Activated naive CD8-positive, alpha-beta T cell treated with anti-CD3 and anti-CD28 coated beads, Interleukin-2, amount 50 U/mL, for 16 hours (primary cell): ENCODE measurements at places on chromosomes 2 and 18.

DNA sequence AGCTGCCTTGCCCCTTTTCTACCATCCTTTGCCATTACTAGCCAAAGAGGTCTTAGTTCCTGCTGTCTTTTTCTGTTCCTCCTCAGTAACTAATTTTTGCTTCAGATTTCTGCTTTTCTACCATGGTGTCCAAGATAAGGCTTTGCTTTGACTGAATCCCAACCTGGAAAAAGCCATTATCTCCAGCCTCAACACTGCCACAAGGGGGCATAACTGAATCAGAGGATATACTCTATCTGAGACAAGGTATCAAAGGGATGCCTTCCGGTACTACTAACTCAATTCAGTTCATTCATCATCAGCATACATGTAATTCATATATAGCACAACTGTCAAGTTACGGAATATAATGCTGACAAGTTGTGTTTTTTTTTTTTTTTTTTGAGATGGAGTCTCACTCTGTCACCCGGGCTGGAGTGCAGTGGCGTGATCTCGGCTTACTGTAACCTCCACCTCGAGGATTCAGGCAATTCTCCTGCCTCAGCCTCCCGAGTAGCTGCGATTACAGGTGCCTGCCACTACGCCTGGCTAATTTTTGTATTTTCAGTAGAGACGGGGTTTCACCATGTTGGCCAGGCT, 11.4 kb downstream of the OSGEPL1 start:
- no peak for DNase-seq

DNA sequence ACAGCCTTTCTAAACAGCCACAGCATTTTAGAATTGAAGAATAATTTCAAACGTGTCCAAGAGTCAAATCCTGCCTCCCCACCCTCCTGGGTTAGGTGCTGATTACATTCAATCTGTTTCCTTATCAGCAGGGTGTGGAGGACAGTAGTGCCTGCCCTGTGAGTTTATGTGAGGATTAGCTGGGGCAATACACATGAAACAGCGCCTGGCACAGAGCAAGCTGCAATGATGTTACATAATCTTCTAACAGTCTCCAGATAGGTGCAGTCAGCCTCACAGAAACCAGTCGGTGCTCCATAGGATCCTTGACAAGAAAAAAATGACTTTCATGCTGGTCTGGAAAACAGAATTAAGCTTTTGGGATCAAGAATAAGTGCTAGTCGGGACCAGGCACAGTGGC, 91.7 kb upstream of the ITGA6 start:
- no peak for DNase-seq

DNA sequence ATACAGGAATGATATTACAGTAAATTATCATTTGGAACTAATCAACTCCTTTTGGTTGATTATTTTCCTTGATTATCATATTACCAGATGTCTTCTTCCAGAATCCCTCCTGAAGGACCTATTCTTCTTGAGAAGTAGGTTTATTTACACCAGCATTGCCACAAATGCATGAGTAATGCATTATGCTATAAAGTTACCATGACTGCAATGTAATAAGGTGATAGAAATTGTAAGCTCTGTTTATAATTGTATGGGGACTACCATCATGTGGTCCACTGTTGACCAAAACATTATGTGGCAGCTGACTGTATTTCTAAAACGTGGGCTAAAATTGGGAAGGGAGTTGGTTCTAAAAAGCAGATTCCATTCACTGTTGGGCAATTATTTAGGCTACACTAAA, 602.2 kb downstream of the NYAP2 start:
- no peak for DNase-seq

DNA sequence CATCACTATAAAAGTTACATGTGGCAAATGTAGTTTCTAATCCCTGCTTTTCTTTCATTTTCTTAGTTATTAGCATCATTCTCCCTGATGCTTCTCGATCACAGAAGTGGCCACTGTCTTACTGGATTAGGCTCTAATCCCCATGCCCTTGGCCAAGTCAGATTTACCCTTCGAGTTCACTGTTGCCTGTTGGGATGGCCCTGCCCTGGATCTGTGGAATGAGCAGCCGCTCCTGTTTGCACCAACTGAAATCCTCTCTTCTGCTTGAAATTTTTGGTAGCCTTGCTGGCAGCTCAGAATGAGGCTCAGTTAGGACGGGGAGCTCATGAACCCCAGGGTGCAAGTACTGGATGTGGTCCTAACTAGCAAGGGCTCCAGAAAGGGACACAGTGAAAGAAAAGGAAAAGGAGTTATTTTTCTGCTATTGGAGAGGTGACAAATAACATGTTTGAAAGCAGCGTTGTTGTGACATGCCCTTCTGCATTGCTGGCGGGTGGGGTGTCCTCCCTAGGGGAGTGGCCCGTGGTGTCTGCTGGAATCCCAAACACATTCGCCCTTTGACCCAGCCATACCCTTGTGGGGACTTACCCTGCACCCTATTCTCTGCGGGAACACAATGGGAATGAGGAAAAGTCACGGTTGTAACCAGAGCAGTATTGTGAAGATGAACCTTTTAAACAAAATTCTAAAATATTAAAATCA, 34.5 kb downstream of the RBFA start:
- no peak for DNase-seq

GRCh38 chr2:155755481-155755880, 577.0 kb downstream of the NR4A2 start:
- no peak for DNase-seq

GRCh38 chr18:32877371-32877770, 104.5 kb upstream of the KLHL14 start:
- no peak for DNase-seq

- no peak for DNase-seq
Observed at GRCh38 chr18:68469049-68469625, 245.8 kb downstream of the TMX3 start.
